ENCODE measurements at places on chromosomes 13 and 19.

DNA sequence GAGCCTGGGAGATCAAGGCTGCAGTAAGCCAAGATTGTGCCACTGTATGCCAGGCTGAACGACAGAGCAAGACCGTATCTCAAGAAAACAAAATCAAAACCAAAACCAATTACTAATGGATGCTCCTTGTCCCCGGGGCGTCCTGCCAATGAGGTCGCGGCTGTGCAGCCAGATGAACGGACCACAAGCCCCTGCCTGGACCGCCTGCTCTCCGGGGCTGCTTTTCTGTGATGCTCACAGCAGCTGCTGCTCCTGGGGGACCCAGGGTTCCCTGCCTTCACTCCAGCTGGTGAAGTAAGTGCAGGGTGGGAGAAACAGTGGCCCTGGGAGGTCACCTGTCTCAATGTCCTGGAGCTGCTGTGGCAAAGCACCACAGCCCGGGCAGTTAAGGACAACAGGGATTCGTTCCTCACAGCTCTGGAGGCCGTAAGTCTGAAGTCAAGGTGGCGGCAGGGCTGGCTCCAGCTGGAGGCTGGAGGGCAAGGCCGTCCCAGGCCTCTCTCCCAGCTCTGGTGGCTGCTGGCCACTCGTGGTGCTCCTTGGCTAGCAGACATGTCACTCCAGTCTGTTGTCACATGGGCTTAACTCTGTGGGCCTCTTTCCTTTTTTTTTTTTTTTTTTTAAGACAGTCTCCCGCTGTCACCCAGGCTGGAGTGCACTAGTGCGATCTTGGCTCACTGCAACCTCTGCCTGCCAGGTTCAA is 10.1 kb downstream of the COPE start:
- DNase-seq, result no peak

- DNase-seq, result peak; percentile 15
Measured at GRCh38 chr13:54373211-54373610, 1344.6 kb downstream of the OLFM4 start.

DNA sequence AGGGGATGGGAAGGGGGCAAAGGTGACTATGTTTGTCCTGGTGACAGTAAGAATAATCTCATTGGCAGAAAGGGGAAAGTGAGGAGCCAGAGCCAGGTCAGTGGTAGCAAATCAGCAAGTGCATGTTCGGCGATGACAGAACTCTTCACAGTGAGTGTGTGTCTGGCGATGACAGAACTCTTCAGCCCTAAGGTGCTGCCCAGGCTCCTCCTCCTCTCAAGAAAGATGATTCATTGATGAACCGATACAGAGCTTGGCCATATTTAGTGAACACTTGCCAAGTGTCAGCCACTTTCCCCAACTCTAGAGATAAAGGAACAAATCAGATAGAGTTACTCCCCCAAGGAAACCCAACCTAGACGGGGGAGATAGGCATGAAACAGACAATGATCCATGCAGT is 199.3 kb upstream of the UBL3 start:
- no peak for DNase-seq

- no peak for DNase-seq
Measured at GRCh38 chr13:51237386-51237785, 15.2 kb downstream of the FAM124A start.

- DNase-seq, result no peak
Measured at GRCh38 chr13:37068962-37069361, 9.5 kb upstream of the SUPT20H start.
